ENCODE measurements at places on chromosomes 7 and 10. TPM values are rescaled to one million over a fixed set of nuclear protein-coding genes. Genes with fewer than 3 reads are reported as not detected.

PIK3AP1 gene
- 71.6 TPM for total RNA-seq

- H3K27me3 ChIP-seq, result no peaks in the 10 kb centered on the region
- H3K4me1 ChIP-seq, result peaks cover 7% of the 10 kb centered on the region
- H3K27ac ChIP-seq, result no peak overlapping the region
- H3K36me3 ChIP-seq, result no peaks in the 10 kb centered on the region
- DNase-seq, result no peak
- H3K4me3 ChIP-seq, result no peak overlapping the region
These were observed 472.9 kb upstream of the AKR1E2 start for GRCh38 chr10:4353059-4353655.

- no peak overlapping the region for H3K4me3 ChIP-seq
- DNase-seq, result no peak
- no peaks in the 10 kb centered on the region for H3K4me1 ChIP-seq
- H3K36me3 ChIP-seq, result no peaks in the 10 kb centered on the region
- H3K27ac ChIP-seq, result no peak overlapping the region
These were observed 31.7 kb upstream of the AGR2 start for GRCh38 chr7:16836481-16836880.

- no peak for DNase-seq
- H3K4me1 ChIP-seq, result no peaks in the 10 kb centered on the region
- H3K27ac ChIP-seq, result no peak overlapping the region
- no peaks in the 10 kb centered on the region for H3K27me3 ChIP-seq
These were observed 52.7 kb downstream of the GDI2 start for GRCh38 chr10:5760515-5760914.

LEP gene
- total RNA-seq, result not detected

GRCh38 chr10:5833814-5834213, 20.6 kb upstream of the GDI2 start:
- H3K4me3 ChIP-seq, result no peak overlapping the region
- DNase-seq, result no peak
- H3K27me3 ChIP-seq, result no peaks in the 10 kb centered on the region
- H3K4me1 ChIP-seq, result no peaks in the 10 kb centered on the region
- H3K36me3 ChIP-seq, result no peaks in the 10 kb centered on the region
- H3K27ac ChIP-seq, result no peak overlapping the region

DNA sequence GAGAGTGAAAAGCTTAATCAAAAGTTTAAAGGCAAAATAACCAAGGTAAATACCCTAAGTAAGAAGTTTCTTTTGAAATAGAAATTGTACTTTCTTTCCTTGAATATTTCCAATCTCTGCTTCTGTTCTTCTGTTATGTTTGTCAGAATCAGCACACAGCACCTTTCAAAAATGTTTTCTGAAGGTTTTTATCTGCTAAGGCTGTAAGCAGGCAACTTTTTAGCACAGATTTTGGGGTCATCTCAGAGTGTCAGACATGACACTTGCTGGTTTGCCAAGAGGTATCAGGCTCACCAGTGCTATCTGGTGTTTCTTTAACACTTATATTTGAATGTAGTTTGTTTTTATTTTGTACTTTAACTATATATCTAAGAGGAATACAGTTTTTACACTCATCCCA, 94.2 kb downstream of the CDK6 start:
- H3K4me1 ChIP-seq, result no peaks in the 10 kb centered on the region
- no peaks in the 10 kb centered on the region for H3K27me3 ChIP-seq
- no peaks in the 10 kb centered on the region for H3K36me3 ChIP-seq
- H3K4me3 ChIP-seq, result no peak overlapping the region

OLAH gene
- 1.7 TPM for total RNA-seq

LIPK gene
- not detected for total RNA-seq

DNA sequence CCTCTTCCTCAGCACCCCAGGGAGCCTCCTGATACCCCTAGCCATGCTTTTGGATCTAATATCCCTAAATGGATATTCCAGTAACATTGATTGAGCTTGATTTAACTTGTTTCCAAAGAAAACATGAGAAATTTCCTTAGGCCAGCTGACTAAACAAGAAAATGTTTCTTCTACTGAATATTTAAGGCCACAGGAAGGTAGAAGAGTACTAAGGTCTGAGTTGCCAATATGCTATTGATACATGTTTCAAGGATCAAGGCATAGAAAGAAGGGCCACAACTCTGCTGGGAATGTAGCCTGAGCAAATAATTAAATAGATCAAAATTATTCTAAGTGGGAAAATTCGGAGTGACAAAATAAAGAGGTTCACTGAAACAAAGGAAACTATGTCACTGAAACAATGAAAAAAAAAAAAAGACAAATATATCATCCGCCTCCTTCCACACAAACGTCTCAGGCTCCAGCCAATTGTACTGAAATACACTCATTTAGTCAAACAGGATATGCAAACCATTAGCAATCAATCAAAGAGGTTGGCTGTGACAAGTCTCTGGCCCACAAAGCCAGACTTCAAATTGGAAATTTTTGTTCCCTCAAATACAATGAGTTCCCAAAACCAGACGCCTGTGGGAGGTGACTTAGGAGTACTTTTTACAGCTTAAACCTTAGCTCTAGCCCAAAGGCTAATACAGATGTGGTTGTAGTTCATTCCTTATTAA, 396.2 kb downstream of the HTR7 start:
- H3K36me3 ChIP-seq, result no peaks in the 10 kb centered on the region
- H3K27ac ChIP-seq, result no peak overlapping the region
- H3K4me1 ChIP-seq, result no peaks in the 10 kb centered on the region

GRCh38 chr7:46368871-46369270, 447.8 kb upstream of the IGFBP3 start:
- no peaks in the 10 kb centered on the region for H3K36me3 ChIP-seq
- DNase-seq, result no peak
- H3K27ac ChIP-seq, result no peak overlapping the region
- H3K27me3 ChIP-seq, result no peaks in the 10 kb centered on the region
- H3K4me3 ChIP-seq, result no peak overlapping the region
- no peaks in the 10 kb centered on the region for H3K4me1 ChIP-seq

CNPY1 gene
- total RNA-seq, result not detected

DDC gene
- 3.0 TPM for total RNA-seq

RASA4 gene
- 47.1 TPM for total RNA-seq

C10orf62 gene
- not detected for total RNA-seq

SLC29A4 gene
- 2.7 TPM for total RNA-seq

DNA sequence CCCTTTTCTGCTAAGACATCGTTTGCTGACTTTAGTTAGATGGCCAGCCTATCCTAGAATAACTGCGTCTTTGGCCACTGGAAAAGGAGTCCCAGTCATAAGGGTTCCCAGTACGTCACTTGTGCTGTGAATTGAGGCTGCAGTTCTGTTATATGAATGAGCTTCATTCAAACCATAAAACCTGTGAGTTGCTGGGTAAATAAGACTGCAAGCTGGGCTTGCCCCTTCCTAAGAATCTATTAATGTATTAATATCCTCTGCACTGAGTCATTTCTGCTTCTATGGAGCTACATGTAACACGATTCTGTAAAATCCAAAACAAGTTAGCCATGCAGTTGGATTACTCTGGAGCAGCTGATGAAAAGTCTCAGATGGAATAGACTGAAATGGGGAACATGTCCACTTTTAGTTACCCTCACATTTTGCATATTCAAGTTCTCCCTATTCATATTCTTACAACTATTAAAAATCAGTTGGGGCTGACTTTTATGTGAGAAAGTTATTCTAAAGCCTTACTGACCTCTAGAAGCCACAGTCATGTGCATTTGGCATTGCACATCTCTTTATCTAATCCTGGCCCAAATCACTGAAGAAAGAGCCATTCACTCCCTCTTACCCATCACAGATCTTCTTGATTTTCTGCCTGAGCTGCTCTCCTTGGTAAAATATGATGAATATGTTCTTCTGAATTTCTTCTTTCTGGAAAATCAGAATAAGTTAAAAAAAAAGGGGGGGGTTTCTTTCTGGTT, 41.8 kb upstream of the TMEM213 start:
- H3K36me3 ChIP-seq, result no peaks in the 10 kb centered on the region
- H3K27ac ChIP-seq, result no peak overlapping the region
- no peak for DNase-seq
- H3K27me3 ChIP-seq, result no peaks in the 10 kb centered on the region

- no peak overlapping the region for H3K4me3 ChIP-seq
- H3K4me1 ChIP-seq, result no peaks in the 10 kb centered on the region
- no peaks in the 10 kb centered on the region for H3K36me3 ChIP-seq
- H3K27ac ChIP-seq, result no peak overlapping the region
- H3K27me3 ChIP-seq, result no peaks in the 10 kb centered on the region
- no peak for DNase-seq
These were observed 500.4 kb downstream of the GFRA1 start for GRCh38 chr10:115772606-115773005.

- H3K36me3 ChIP-seq, result no peaks in the 10 kb centered on the region
- no peak overlapping the region for H3K27ac ChIP-seq
- no peak overlapping the region for H3K4me3 ChIP-seq
- H3K4me1 ChIP-seq, result no peaks in the 10 kb centered on the region
- no peak for DNase-seq
- H3K27me3 ChIP-seq, result no peaks in the 10 kb centered on the region
These were observed 349.1 kb downstream of the RPS24 start for GRCh38 chr10:78382772-78383171.

DNA sequence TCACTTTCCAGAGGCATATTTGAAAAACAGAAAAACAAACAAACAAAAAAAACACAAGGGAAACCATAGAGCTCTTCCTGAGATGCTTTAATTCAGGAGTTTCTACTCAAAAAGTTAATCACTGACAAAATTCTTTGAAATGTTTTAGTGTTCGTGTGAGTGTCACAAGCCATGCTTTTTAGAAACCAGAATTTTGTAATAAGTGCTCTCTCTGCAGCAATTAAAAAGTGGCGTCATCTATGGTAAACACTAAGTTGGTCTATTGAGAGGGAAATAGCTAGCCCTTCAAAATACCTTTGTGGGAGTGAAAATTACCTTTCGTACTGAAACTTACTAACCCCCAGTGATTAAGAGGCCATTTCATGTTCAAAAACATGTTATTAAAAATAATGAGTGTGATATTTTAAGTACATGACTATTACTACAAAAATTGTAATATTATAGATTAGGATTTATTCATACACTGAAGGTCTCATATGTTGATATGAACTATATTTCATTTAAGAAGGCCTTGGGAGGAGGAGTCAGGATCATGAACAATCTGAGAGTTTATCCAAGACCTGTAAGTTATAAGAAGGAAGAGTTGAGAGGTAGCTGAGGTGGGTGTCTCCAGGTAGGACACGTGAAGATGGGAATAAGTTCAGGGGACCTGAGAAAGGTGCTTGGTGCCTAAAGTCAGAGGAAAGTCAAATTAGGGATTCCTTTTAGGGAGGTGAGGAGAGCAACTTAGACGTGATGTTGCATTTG, 94.6 kb downstream of the PPP1R9A start:
- H3K36me3 ChIP-seq, result no peaks in the 10 kb centered on the region
- no peaks in the 10 kb centered on the region for H3K27me3 ChIP-seq
- H3K4me1 ChIP-seq, result no peaks in the 10 kb centered on the region
- H3K4me3 ChIP-seq, result no peak overlapping the region
- DNase-seq, result no peak

LRRC18 gene
- total RNA-seq, result 3.3 TPM

NPFFR1 gene
- 1.0 TPM for total RNA-seq

SORCS3 gene
- total RNA-seq, result not detected

GRCh38 chr7:36925207-36925606, 200.9 kb upstream of the AOAH start:
- H3K4me1 ChIP-seq, result peaks cover 14% of the 10 kb centered on the region
- no peak for DNase-seq
- no peaks in the 10 kb centered on the region for H3K27me3 ChIP-seq
- H3K27ac ChIP-seq, result no peak overlapping the region
- H3K4me3 ChIP-seq, result no peak overlapping the region
